Activated naive CD8-positive, alpha-beta T cell treated with anti-CD3 and anti-CD28 coated beads for 36 hours (primary cell): ENCODE measurements at places on chromosomes 3 and 15.
A peak's percentile ranks its signal among the peaks of the same experiment; 100 is the strongest.

- DNase-seq: no peak
These were observed 260.7 kb downstream of the THSD4 start for GRCh38 chr15:71375934-71376333.

DNA sequence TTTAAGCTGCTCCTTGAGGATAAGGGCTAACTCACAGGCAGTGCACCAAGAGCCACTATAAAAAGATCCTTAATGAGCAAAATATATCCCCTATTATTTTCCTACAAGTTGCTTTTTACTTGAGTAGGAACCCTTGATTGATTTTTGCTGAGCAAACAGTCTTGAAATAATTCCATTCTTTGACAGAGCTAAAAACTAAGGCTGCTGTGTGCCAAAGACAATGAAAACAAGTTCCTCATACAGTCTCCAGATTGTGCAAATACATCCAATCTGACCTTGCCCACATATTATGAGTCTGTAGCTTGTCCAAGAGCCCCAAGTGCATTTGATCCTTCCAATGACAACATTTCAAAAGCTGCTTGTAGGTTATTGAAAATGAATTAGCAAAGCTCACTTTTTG, 15.0 kb downstream of the PRKAR2A start:
- DNase-seq: no peak

DNA sequence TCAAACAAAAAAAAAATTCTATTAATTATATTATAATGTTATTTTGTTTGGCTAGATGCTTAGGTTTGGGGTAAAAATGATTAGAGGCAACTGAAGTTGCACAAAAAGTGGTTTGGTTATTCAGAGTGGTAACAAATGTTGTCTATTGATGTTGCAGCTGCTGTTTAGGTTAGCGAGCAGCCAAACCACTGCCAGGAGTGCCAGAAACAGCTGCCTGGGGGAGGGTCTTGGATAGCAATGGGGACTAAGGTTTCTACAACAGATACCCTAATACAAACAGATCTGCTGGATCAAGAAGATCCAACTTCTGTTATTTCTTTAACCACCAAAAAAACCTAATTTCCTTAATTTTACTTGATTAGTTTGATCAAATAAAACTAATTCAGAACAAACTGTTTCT, 26.6 kb downstream of the BTLA start:
- DNase-seq: no peak

DNA sequence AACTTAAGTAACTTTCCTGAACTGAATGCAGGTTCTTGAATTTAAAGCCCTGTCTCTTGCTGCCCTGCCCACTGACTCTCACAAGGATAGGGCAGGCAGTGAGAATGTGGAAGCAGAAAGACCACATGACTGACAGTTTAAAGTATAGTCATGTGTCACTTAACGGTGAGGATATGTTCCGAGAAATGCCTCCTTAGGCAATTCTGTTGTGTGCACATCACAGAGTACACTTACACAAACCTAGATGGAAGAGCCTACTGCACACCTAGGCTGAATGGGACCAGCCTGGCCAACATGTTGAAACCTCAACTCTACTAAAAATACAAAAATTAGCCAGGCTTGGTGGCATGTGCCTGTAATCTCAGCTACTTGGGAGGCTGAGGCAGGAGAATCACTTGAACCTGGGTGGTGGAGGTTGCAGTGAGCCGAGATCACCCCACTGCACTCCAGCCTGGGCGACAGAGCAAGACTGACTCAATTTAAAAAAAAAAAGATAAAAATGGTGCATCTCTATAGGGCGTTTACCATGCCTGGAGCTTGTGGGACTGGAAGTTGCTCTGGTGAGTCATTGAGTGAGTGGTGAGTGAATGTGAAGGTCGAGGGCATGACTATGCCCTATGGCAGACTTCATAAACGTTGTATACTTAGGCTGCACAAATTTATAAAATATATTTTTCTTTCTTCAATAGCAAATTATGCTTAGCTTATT, 18.9 kb upstream of the COPG1 start:
- no peak for DNase-seq

- DNase-seq: no peak
These were observed 63.6 kb downstream of the CLDN1 start for GRCh38 chr3:190258634-190259033.

DNA sequence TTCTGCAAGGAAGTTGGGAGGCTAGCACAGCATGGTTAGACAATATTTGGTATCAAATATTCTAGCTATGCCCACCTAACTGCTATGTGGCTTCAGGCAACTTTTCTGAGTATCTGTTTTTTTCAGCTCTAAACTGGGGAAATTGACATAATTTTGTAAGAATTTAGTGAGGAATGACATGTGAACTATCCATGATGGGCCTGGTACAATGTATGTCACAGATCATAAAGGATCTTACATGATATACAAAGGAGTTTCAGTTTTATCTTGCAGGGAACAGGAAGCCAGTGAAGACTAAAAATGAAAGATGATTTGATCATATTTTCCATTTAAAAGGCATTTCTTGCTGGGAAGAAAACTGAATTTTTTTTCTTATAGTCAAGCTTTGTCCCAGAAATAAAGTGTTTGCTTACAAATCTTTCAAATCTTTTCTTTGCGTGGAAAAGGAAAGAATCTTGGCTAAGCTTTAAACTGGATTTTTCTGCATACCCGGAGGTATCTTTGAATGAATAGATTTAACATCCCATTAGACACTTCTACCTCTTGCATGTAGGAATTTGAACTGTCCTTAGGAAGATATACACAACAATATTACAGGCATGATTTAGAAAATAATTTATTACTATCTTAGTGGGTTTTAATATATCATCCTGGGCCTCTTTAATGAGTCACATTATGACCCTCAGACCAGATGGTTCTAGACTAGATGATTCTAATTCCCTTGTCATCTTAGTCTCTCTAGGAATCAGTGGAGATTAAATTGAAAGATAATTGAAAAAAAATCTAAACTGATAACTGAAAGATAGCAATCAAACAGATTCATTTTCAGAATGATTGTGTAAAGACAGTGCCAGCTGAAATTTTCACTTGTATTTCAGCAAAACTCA, 436.0 kb upstream of the THBS1 start:
- no peak for DNase-seq

DNA sequence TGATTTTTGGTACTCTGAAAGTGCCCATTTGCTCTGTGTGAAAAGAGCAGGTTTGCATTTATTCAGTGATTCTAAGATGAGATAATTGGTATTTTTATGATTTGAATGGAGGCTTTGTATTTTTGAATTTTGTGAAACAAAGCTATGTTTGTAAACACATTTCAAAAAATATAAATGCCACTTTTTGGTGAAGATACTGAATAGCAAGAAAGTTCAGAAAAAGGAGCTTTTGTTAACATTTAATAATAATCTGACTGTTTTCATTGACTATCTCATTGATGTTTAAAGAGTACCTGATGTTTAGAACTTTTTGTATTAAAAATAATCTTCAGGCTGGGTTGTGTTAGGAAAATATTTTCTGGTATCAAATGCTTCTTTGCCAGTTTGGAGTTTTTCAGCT, 23.7 kb downstream of the TCF12 start:
- DNase-seq: no peak

DNA sequence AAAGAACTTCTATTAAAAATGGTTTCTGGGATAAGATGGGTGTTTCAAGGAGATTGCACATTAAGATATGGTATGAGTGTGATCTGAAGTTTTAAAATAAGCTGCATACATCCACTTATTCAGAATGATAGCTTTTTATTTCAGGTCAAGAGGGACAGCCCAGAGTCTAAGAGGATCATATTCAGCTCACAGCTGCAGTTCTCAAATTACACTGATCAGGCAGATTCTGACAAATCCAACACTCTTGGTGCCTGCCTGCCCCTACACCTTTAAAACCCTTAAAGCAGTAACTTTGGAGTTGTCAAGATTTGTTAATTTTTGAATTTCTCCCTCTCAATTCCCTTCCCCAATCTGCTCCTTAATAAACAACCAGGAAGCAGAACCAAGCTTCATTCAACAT, 9.1 kb upstream of the TMEM87A start:
- DNase-seq: no peak

- DNase-seq: no peak
These were observed 27.5 kb downstream of the NCBP2 start for GRCh38 chr3:196914866-196915265.

- DNase-seq: no peak
These were observed 378.7 kb downstream of the MCTP2 start for GRCh38 chr15:94610069-94610468.

- no peak for DNase-seq
These were observed 61.8 kb downstream of the OXNAD1 start for GRCh38 chr3:16326724-16327349.

GRCh38 chr3:72748659-72749058, 99.6 kb downstream of the SHQ1 start:
- DNase-seq: no peak

DNA sequence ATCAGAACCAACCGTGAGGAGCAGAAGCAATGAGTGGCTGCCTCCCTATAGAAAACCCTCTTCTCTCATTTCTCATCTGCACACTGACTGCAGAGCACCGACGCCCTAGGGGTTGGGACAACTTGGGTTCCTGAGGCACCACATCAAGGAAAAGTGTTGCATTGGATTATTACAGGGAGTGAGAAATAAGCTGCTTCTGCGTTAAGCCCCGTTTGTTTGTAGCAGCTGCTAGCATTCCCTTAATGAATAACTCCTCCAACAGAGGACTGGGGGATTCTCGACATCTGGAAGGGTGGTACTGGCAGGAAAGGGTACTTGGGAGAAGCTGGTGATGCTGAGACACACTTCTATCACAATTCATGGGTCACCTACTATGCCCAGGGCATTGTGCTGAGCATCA, 25.3 kb upstream of the AGBL1 start:
- no peak for DNase-seq

GRCh38 chr15:95558916-95559315, 771.6 kb upstream of the NR2F2 start:
- DNase-seq: no peak

DNA sequence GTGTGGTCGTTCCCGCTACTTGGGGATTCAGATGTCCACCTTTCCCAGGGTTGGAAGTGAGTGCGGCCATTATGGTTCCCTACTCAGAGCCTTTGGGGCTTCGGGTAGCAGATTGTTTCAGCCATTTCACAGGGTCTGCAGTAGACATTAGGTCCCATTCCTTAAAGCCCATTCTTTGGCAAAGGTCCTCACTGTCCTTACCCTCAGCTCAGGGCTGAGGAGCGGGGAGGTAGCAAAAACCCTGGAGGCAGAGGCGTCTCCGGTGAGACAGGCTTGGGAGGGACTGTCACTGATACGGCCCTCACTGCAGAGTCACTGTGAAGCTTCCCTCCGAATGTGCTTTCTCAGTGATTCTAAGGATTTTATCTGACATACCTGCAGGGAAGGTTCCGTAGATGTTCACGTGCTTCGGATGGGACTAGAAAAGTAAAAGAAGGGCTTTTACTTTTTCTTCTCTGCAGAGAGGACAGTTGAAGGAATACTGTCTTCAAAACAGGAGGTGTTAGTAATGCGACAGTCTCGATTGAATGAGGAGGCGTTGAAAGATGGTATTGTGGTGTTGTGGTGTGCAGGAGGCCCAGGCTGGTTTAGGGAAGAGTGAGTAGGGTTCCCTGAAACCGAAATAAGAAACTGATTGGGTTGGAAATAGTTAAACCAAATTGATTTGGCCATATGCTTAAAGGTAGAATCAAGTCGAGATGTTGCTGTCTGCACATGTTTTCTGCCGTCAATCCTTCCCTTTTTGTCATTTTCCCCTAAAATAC, 630 bp downstream of the ATP6V1A start:
- DNase-seq: peak; percentile 55

DNA sequence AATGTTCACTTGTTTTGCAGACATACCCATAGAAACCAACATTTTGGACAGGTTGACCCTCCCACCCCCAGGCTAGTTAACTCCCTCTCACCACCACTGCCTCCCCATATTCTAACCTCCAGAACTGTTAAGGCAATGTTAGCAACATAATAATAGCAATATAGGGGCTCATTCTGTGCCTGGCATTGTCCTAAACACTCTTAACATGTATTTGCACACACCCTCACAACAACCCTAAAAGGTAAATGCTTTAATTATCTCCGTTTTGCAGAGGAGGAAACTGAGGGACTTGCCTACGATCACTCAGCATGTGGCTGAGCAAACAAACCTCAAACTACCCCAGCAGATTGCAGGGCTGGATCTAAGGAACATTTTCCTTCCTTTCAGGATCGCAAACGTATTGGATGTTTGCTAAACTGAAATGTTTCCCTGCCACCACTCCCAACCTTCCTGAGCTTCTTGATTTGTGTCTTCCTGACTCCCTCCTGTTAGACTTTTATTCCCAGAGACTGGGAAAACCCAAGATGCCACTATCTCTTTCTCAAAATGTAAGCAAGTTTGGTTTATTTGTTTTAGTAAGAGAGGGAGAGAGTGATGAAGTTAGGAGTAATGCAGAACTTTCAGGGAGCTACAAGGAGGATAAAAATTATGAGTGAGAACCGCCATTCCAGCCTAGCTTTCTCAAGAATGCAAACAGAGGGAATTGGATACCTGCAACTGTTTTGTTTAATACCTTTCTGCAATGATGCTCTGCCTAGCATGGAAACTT, 1.3 kb downstream of the SCG5 start:
- no peak for DNase-seq

DNA sequence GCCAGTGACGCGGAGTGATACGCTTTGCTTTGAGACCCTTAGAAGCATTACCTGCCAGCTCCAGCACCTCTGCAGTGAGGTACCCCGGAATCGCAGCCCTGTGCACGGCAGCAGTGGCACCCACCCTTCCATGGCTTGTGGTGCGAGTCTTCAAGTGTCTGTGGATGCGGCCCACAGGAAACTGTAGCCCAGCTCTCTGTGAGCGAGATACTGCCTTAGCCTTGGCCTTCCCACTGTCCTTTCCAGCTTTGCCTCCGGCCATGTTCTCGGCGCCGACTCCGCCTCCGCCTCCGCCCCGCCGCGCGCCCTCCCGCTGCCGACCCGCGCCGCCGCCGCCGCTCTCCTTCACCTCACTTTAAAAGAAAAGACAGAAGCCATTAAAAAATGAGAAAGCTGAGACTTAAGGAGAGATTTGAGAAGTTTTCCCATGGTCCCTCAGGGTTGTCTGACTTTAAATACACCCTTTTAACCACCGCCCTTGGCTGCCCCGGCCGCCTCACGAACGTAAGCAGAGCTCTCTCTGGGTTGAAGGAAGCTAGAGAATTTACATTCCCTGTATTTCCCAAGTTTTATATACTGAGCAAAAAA, 78.5 kb upstream of the FAM174B start:
- peak; percentile 26 for DNase-seq

DNA sequence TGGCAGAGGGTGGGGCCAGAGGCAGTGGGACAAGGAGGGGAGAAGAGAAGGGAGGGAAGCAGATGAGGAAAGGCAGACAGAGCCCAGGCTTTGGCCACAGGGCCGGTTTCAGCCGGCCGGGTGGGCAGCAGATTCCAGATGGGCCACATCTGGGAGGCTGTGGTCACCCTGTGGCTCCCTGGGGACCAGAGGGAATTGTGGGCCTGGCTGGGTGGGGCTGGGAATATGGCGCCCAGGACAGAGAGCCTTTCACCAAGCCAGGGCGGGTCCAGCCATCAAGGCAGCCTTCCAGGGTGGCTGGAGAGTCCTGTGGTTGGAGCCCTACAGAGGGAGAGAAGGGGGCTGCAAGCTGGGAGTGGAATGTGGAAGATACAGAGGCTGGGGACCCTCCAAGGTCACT, 18.9 kb downstream of the PTH1R start:
- DNase-seq: no peak

GRCh38 chr3:46874430-46874829, 3.1 kb upstream of the PTH1R start:
- no peak for DNase-seq
